ENCODE measurements at places on chromosomes 1 and 21. TPM values are rescaled to one million over a fixed set of nuclear protein-coding genes. Genes with fewer than 3 reads are reported as not detected.

Gene ARHGEF2
- total RNA-seq, result 247 TPM

Gene PIGM
- total RNA-seq, result 6.0 TPM

GRCh38 chr1:9905010-9905409 is 5.1 kb downstream of the CTNNBIP1 start:
- no peak for DNase-seq

DNA sequence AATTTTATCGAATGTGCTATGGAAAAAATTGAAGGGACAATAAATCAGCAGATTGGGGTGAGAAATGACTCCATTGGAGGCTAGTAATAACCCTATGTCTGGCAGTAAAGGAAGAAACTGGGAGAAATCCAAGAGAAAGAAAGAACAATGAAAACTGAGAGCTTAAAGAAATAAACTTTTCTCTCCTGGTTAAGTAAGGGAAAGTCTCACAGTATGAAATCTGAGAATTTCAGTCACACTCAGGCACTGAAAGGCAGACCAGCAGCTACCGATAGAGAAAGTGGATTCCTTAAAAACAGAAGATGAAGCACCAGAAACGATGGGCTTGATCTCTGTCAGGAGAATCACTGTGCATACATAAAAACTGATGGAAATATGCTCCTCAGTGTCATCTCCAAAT is 404.2 kb downstream of the PLPP3 start:
- DNase-seq, result no peak

DNA sequence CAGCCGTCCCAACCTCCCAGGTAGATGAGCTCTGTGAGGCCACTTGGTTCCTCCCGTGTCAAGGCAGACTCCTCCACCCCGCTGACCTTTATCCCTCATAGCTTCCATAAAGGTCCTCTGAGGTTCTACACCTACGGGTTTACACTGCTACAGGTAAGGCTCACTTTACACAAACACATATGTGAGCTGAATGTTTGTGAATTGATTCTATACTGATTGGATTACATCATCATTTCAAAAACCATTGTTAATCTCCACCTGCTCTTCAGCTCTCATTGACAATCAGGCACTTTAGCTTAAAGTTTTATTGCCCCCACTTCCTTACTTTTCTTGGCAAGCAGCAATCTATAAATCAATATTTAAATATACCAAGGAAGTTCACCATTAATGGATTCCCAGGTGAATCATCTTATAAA is 12.8 kb upstream of the RGS16 start:
- no peak for DNase-seq

Measured in B cell (primary cell).